Erythroblast (primary cell): ENCODE measurements at places on chromosomes 3 and 15.

DNA sequence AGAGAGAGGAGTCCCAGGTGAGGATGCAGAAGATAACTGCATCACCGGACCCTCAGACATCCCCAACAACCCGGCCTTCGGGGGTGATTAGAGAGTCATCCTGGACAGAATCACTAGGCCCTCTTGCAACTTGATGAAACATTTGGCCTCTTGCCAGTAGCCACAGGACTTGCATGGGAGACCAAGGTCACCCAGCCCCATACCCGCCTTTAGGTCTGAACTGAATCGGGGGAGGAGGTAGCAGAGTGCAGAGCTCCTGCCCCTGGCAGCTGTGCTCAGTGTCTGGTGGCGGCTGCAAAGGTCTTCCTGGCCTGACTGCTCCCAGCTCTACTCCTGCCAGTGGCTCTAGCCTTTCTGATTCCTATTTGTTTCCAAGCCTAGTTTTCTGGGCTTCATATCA, 12.4 kb downstream of the PIF1 start:
- DNase-seq: peak; percentile 66

GRCh38 chr3:138465451-138465850, 31.0 kb downstream of the ESYT3 start:
- no peak for DNase-seq

GRCh38 chr3:15148614-15149013, 49.7 kb upstream of the RBSN start:
- peak; percentile 10 for DNase-seq

DNA sequence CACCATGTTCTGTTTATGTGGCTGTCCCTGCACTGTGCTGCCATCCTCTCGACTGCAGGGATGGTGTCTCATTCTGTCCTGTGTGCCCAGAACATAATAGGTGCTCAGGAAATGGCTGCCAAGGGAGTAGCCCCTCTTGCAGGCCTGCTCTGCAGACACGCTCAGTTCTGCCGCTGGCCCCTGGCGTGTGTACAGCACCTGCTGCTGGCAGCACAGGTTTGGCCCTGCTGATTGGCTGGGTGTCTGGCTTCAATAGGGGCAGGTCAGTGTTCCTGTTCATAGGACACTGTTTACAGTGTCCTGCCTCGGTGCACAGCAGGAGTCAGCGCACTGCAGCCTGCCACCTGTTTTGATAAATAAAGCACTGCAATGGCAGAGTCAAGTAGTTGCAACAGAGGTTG, 146.9 kb downstream of the DNAJB8 start:
- no peak for DNase-seq

- no peak for DNase-seq
Measured at GRCh38 chr3:86967062-86967461, 23.9 kb downstream of the VGLL3 start.

DNA sequence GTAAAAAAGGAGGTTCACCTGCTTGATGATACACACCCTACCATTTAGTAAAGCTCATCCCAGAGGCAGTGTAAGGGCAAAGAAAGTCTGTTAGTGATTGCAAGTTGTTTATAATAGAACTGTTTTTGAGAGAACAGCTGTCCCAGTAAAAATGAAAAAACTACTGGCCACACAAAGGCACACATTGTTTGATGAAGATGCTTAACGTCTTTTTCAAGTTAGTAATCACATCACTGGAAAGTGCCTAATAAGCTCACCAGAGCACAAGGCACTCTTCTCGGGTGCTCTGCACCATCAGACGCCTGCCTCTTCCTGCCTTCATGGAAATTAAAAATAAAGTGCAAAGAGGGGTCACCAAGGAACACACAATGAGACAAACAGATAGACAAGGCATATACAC, 186.9 kb downstream of the PDZRN3 start:
- no peak for DNase-seq

DNA sequence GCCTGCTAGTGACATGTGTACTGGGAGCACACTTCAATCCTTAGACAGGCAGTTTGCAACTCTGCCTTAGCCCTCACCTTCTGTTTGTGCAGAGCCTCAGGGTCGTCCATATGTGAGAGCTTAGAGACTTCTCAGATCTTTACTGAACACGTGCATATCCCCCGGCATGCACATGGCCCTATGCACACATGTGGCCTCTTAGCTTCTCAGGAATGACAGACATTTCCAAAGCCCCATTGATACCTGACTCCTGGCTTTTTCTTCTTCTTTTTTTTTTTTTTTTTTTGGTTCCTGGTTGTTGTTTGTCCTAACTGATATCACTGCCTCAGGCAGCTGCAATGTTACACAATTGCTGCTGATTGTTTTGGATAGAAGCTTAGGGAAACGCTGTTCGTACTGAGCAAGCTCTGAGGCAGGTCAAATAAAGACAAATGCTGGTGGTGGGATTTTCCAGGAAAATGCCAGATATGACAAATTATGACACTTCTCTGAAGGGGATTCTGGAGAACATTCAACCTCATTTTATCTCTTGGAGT, 107.2 kb upstream of the RGMA start:
- no peak for DNase-seq

DNA sequence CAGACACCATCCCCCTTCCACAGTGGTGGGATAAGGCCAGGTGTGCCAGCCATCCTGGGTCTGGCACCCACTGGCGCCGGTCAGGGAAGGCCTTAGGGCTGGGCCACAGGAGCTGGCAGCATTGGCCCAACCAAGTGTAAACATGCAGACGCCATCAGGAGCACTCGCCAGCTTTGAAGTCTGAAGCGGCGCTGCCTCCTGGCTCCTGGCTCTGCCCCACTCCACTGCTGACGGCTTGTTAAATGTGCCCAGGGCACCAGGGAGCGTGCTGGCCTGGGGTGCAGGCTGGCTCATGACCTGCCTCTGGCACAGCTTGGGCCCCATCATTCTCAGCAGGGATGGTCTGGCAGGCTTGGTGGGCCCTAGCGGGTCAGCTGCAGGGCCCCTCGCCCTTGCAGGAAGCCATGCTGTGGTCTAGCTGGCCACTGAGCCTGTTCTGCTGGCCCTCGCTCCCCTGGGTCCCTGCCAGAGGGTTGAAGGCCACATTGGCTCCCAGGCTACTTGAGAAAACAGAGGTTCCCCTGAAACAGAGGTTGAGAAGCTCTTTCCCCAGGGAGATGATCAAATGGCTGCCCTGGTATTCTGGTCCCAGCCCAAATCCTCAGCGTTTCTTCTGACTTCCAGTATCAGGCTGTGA, 116.6 kb downstream of the DNAJB8 start:
- no peak for DNase-seq

- no peak for DNase-seq
Measured at GRCh38 chr3:133965906-133966305, 63.8 kb downstream of the SLCO2A1 start.

- DNase-seq: no peak
Measured at GRCh38 chr3:114690911-114691310, 397.1 kb downstream of the TIGIT start.

GRCh38 chr15:64288999-64289398, 67.0 kb downstream of the CSNK1G1 start:
- no peak for DNase-seq

DNA sequence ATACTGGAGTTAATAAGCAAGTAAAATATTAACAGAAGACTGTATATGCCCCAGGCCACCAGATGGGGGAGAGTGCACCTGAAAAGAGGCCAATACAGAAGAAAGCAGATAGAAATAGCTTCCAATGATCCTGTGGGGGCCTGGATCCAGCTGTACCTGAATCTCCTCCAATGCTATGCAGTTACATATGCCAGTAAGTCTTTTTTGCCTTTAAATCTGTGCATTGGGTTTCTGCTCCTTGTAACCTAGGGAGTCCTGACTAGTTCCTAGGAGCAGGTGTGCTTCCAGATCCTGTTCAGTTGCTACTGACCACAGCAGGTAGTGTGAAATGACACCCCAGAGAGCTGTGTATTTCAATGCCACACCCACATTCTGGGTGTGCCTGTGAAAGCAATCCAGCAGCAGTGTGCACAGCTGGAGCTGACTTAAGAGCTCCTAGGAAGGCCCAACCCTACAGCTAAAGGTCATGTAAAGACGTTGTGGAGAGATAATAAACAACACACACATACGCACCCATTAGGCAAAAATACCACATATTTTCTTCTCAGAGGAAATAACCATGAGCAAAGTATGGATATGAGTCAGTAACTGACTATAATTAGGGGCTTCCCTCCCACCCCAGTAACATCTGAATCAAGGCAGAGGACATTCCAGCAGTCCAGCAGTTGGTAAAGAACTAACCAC, 62.2 kb upstream of the AKAP13 start:
- no peak for DNase-seq

DNA sequence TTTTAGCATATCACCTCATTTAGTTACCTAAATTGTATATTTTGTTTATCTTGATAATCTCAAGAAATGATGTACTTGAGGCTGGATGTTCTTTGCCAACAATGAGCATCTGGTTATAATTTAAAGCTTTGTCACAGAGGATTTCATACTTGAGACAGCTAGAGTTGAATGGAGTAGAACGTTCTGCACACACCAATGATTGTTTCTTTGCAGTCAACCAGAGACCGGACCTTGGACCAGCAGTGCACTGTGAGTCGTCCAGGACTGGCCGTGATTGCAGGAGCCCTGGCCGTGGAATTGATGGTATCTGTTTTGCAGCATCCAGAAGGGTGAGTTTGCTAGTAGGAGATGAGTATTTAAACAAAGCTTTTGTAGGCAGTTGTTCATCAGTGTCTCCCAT, 90.4 kb downstream of the ATG7 start:
- no peak for DNase-seq

DNA sequence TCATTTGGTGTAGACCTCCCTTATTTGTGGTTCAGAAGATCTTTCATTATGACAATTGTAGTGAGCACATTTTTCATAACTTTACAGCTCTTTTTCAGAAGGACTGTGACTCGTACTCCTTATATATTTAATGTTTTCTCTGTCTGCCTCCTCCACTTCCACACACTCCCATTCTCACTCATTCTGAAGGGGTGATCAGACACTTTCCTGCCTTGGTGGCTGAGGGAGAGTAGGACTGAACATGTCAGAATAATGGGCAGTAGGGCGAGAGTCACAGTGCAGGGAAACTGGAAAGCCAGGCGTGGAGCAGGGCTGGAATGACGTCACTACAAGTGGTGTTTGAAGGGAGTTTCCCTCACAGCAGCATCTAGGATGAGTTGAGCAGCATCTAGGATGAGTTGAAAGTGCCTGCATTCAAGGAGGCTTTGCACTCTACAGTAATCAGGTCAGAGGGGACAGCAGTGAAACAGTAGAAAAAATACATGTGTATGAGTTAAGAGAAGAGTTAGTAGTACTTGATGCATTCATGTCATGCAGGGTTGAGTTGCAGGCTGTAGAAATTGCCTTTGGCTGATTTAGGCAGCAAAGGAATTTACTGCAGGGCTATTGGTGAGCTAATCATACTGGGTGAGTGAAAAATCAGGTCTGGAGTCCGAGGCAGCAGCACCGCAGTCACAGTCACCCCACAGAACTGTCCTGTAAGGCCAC, 36.3 kb upstream of the FBXL22 start:
- DNase-seq: no peak

DNA sequence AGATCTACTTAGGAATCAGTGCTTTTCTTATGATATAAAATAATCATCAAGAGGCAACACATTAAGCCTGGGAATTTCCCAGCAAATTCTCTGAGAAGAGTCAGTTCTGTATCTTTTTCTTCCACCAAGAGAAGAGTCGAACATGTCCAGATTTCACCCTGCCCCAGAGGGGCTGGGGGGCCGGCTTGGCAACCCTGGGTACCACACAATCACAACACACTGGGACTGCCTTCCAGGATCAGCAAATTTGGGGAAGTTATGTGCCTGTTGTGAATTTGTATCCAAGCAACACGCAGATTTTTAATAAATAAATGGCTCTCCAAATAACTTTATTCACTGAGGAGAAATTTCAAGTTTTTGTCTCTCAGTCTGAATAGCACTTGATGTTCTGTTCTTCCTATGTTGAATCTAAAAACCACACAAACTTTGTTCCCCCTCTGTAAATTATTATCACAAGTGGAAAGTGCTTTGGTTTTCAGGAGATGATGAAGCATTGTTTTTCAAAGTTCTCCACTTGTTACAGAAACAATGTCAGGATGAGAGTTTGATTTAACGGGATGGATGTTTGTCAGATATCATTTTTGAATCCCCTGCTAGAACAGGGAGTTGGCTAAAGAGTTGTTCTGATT, 357.2 kb downstream of the ZNF385D start:
- DNase-seq: no peak

- no peak for DNase-seq
Measured at GRCh38 chr3:73451301-73451944, 173.3 kb downstream of the PDZRN3 start.

- no peak for DNase-seq
Measured at GRCh38 chr3:99468918-99469317, 169.5 kb upstream of the COL8A1 start.

- DNase-seq: peak; percentile 32
Measured at GRCh38 chr3:99108508-99108907, 207.0 kb upstream of the DCBLD2 start.

- peak; percentile 2 for DNase-seq
Measured at GRCh38 chr3:54577313-54577712, 350.5 kb downstream of the LRTM1 start.
